GM06990 (cell line): ENCODE measurements at places on chromosomes 6 and 20.

DNA sequence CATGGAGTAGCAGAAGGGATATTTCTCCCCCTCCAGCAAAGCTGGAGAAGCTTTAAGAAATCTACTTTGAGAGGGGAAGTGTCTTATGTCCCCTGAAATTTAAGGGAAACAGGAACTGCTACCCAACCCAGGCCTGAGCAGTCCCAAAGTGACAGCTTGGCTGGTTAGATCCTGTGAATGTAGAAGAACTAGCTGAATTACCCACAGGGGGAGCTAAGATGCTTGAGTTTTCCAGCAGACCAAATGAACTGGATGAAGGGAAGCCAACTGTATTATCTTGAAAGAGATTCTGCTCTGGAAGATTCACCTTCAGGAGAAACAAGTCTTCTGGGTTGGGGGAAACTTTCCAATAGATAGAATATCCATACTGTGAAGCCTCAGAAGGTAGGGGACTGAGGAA, 303.3 kb upstream of the MMS22L start:
- no peak for DNase-seq

GRCh38 chr20:32626859-32627636, 41.9 kb upstream of the NOL4L start:
- peak; percentile 37 for DNase-seq

- DNase-seq, result no peak
Observed at GRCh38 chr6:33779290-33779689, 9.6 kb downstream of the LEMD2 start.

DNA sequence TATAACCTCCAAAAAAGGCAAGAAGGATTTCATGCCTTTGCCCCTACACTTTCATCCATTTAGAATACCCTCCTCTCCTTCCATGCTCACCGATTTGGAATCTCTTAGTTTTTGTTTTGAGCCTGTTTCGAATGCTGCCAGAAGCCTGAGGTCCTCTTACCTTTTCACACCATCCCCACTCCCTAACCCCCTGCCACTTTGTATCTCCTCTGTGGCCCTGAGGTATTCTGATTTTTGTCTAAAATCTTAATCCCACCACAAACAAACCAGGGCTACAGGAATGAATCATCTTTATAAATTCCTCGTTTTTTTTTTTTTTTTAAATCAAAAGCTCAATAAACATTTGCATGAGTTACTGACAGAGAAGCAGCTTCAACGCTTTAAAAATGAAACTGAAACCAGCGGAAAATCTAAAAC, 1.6 kb upstream of the RPS12 start:
- DNase-seq, result no peak

GRCh38 chr6:91822581-91822980, 1235.7 kb upstream of the MAP3K7 start:
- no peak for DNase-seq

DNA sequence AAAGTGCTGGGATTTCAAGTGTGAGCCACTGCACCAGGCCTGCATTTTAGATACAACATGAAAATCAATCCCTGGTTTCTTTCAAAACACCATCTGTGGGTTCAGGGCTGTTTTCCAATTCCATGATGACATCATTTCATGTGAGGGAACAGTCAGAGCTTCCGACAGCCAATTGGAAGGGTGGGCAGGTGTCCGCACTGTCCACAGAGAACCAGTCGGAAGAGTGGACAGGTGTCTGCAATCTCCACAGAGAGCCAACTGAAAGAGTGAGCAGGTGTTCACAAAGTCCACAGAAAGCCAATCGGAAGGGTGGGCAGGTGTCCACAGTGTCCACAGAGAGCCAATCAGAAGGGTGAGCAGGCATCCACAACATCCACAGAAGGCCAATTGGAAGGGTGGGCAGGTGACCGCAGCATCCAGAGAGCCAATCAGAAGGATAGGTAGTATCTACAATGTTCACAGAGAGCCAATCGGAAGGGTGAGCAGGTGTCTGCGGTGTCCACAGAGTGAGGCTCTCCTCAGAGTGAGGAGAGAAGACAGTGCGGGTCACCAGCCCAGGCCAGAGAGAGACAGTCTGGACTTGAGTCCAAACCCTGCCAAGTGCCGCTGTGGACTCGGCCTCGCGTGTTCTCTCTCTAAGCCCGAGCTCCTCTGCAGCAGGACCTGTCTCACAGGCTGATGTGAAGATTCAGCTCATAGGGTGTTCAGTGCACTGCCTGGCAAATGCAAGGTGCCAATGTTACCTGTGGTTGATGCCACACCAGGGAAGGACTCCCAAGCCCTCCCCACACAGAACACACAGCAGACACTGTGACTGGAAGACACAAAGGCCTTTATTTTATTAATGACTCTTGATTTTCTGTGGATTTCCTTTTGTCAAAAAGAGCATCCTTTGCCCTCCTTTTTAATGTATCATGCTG, 57.3 kb downstream of the DLL1 start:
- DNase-seq, result no peak

- no peak for DNase-seq
Observed at GRCh38 chr6:166903500-166903899, 52.9 kb downstream of the RNASET2 start.

- no peak for DNase-seq
Observed at GRCh38 chr6:76706631-76707030, 634.2 kb upstream of the IMPG1 start.

DNA sequence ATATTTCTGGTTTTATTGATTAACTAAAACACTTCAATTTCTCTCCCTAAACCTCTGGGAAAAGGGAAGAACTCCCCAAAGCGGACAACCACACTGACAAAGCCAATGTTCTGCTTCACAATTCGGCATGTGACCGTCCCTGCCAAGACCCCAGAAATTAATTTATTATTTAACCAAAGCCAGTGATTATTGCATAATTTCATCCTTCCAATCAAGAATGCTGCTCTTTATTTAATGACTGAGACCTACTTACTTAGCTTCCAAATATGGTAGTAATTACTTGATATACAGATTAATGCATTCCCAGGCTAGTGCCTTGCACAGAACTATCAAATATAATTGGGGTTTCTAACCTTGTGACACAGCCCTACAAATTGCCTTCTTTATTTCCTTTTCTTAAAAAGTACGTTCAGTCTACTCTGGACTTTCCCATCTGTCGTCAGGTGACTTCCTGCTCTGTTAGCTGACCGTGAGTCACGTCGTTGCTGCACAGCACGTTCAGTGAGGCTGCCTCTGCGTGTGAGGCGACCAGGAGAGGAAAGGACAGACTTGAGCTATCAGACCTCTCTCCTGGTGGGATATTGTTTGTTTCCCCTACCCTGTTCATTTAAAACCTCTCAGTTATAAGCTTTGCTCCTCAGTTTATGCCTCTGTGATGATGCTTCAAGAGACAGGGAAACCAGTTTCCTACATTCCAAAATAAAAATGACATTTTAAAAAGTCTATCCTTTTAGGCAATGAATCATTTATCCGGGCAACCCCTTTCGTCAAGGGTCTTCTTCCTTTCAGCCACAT, 55.7 kb upstream of the TNFAIP3 start:
- peak; percentile 69 for DNase-seq

DNA sequence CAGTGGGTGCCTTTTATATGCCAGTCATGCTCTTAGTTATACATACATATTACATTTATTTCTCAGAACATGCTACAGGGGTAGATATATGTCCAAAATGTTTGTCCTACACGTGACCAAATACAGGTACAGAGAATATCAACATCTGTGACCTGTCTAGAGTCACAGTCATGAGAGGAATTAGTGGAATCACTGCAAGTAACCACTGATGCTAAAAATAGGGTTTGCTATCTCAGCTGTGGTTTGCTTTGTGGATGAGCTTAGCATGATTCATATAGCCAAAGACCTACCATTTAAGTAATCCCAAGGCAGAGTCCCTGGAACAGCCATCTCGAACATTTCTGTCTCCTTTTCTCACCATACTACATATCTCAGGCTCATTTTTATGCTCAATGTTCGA, 32.3 kb downstream of the GSTA3 start:
- DNase-seq, result no peak

- DNase-seq, result no peak
Observed at GRCh38 chr6:28695715-28696114, 170.0 kb downstream of the GPX5 start.

DNA sequence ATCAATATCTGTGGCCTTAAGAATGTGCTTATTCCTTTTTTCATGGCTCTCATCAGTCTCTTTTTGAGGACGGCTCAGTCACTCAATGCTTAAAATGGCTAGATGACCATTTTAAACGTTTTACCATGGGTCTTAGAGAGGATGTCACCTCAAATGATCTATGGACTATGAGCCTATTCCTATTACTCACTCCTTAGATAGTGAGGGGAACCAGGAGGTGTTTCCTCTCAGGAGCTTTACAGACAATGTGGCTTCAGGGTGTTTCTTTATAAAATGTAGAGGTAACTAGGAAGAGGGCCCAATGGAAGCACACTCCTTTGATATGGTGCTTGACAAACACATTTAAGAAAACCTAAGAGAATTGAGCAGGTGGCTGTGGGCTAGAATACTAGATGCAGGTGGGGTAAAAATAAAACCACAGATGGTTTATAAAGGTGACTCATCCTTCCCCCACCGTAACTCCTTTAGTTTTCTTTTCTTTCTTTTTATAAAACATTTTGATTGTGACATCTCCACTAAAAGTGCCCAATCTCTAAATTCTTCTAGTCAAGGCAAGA, 1.5 kb upstream of the TMEM200A start:
- no peak for DNase-seq

DNA sequence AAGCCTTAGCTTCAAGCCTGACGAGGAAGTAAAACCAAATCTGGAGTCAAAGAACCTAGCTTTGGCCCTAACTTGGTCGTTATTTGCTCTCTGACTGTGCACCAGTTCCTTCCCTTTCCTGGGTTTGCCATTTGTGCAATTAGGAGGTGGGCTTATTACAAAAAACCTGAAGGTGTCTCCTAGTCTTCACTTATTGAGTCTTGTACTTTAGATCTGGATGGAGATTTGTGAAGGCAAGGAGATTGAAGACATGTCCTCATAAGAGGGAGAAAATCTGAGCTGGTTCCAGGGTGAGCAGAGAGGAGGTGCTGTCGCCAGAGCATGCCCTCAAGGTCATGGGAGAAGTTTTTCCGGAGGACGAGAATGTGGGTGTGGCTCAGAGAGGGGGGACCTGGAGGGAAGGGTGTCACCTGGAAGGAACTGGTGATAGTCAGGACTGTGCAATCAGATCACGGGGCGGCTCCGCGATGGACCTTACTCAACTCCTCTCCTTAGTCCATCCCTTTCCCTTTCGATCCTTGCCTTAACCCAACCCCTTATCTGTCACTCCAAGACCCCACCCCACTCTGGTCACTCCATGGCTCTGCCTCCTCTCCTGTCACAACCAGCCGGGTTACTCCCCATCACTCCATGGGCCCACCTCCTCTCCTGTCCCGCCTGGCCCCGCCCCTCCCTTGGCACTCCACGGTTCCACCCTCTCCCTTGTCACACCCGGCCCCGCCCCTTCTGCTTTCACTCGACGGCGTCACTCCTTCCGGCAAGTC, 588 bp upstream of the ACSS2 start:
- DNase-seq, result no peak

DNA sequence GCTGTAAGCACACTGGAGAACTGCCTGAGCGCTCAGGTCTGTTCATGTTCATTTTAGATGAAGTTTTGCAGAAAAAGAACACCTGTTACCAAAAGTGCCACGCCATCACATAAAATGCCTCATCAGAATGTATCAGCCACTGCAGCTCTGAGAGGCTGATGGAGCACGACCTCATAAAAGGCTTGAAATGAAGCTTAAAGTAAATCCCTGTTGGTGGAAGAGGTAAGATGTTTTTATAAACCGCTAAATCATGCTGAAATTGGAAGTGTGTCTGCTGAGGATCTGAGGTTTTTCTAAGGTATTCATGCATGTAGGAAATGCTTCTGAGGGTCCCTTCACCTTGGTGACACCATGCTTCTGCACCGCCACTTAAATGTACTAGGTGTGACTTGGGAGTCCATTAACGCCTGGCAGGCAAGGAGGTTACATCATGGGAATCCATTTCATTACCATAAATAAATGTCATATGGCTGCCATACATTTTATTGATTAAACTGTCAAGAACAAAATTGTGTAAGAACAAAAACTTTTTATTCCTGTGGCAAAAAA, 363.1 kb upstream of the AGPAT4 start:
- no peak for DNase-seq

DNA sequence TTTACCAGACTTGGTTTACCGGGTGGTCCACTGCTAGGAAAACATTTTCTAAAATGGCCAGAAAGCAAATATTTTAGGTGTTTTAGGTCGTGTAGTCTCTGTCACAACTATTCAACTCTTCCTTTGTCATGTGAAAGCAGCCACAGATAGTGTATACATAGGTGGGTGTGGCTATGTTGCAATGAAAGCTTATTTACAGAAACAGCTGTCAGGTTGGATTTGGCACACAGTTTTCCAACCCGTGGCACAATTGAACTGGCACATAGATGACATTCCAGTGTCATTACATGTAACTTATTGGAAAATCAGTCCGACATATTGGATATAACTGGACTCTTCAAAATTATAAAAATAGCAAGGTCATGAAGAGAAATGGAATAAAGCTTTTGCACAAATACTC, 68.9 kb upstream of the KCNQ5 start:
- no peak for DNase-seq

DNA sequence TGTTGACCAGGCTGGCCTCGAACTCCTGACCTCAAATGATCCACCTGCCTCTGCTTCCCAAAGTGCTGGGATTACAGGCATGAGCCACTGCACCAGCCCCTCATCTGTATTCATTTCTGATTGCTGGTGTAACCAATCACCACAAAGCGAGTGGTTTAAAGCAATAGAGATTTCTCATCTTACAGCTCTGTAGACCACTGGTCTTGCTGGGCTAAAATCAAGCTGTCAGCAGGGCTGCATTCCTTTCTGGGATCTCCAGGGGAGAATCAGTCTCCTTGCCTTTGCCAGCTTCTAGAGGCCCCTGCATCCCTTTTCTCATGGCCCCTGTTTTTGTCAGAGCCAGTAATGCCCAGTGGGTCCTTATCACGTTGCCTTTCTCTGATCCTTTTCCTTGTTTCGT, 49.9 kb upstream of the PMEPA1 start:
- no peak for DNase-seq

GRCh38 chr20:47382746-47383415, 26.4 kb upstream of the ZMYND8 start:
- no peak for DNase-seq

DNA sequence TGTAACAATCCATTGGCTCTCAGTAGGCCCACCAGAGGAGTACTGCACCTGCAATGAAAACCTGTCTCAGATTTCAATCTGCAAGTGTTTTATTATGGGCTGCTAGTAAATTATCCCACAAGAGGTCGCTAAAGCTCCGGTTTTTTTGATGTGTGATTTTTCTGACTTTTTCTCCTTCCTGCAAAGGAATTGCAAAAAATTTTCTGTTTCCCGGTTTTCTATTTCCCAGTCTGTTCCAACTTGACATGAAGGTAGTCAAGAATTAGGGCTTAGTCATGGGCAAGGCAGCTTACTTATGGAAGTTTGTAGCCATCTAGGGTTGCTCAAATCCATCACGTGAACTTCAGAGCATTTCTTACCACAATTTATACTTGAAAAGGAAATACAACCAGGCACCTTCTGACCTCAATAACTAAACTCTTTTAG, 38.5 kb upstream of the AHI1 start:
- DNase-seq, result no peak
